ENCODE measurements at places on chromosomes 5 and 9.

- no peak for DNase-seq
Measured at GRCh38 chr5:160626322-160626721, 204.7 kb downstream of the PTTG1 start.

- no peak for DNase-seq
Measured at GRCh38 chr9:134733480-134734232, 92.1 kb downstream of the COL5A1 start.

GRCh38 chr5:80941496-80941895 is 18.7 kb upstream of the RASGRF2 start:
- DNase-seq = no peak

GRCh38 chr9:99663856-99664255 is 157.8 kb upstream of the NR4A3 start:
- DNase-seq = no peak

DNA sequence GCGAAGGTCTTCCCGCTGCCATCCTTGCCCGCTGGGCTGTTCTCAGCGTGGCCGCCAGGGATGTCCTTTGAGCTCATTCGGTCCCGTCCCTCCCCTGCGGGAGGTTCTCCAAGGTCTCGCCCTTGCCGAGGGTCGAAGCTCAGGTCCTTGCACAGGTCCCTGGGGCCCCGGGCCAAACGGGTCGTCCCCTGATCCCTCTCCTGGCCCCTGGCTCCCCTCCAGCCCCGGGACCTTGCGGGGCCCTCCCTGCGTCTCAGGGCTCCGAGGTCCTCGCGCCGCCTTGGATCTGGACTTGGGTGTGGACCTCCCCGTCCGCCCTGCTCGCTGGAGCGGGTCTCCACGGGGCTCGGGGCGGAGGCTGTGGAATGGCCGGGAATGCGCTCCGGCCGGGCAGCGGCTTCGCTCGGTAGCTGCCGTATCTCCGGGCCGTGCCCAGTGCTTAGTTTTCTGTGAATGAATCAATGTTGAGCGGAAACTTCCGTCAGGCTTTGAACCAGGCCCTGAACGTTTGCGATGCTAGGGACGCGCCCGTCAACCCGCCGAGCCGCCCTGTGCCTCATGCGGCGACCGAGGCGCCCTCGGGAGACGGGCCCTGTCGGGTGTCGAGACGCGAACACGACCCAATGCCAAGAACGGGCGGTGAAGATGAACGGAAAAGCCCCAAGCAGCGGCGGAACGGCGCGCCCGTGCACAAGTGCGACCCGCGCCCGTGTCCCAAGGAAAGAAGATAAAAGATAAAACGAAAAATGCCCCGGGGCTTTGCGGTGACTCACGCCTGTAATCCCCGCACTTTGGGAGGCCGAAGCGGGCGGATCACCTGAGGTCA is 780 bp downstream of the RNU6ATAC start:
- DNase-seq = peak; percentile 38

GRCh38 chr5:89457411-89458331 is 574.7 kb upstream of the MEF2C start:
- no peak for DNase-seq

GRCh38 chr5:143819716-143820115 is 7.8 kb downstream of the HMHB1 start:
- no peak for DNase-seq

DNA sequence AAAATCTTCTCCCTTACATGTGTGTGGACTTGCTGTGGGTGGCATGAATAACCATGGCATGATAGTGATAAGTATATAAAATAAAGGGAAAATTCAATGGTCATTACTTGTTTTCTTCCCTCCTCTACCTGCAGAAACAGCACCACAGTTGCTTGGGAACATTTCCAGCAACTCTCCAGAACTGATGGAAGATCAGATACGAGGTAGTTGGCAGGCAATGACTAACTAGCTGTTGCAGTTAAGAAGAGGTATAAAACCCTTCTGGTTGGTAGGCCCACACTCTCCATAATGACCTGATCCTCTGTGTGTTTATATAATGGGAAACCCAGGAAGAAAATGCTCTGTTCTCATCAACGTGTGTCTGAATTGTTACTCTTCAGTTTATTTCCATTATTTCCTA is 185.9 kb downstream of the SYK start:
- no peak for DNase-seq

DNA sequence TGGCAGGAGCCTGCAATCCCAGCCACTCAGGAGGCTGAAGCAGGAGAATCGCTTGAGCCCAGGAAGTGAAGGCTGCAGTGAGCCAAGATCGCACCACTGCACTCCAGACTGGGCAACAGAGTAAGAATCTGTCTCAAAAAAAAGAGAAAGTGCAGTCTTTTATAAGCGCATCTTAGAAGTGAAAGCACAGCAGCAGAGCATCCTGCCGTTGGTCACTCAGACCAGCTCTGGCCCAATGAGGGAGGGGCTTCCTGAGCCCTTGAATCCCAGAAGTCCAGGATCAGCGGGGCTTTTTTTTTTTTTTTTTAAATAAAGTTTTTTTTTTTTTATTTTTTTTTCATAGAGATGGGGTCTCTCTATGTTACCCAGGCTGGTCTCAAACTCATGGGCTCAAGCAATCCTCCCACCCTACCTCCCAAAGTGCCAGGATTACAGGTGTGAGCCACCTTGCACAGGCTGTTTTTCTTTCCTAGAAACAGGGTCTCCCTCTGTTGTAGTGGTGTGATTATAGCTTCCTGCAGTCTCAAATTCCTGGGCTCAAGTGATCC is 42.3 kb downstream of the NAIF1 start:
- DNase-seq = no peak

DNA sequence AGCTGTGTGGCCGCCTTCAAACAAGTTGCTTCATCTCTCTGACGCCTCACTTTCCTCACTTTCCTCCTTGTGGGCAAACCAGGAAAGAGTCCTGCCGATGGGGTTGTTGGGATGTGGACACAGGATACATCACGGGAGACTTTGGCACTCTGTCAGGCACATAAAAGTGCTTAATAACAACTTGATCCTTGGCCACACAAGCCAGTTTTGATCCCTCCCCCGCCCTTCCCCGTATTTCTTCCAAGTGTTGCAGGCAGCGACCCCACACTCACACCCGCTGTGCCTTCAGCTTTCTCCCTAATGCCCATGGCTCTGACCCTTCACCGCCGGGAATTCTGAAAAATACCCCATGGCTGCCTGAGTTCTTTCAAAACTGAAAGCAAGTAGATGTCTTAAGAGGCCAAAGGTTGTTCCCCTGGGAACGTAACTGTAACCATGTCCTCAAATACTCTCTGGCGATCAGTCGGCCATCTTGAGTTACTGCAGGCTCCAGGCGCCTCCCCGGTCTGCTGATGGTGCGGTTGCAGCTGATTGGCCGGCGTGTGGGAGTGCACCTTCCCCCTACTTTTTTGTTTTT is 59.8 kb downstream of the ARHGEF37 start:
- DNase-seq = no peak

All from stimulated activated CD8-positive, alpha-beta memory T cell treated with anti-CD3 and anti-CD28 coated beads, Interleukin-15, amount 100 ng/mL, for 1 hour (primary cell).